ENCODE measurements at places on chromosomes 12 and 14.

GRCh38 chr14:25841226-25841625, 756.6 kb downstream of the NOVA1 start:
- no peak for DNase-seq

DNA sequence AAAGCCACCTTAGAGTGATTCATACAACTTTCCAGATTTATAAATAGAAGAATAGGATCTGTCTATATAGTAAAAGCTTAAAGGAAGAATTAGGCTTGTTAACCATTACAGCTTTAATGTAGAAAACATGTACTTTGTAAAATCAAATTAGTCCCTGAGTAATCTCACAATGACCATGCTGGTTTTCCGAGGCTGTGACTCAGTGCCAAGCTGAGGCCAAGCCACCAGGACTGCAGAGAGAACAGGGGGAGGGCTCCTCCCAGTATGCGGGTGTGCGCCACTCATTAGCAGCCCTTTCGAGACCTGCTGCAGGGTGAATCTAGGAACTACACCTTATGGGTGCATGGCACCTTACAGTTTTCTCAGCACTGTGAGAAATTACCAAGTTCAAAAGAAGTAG, 167.0 kb downstream of the EFCAB11 start:
- no peak for DNase-seq

- DNase-seq: no peak
These were observed 379.6 kb downstream of the FLRT2 start for GRCh38 chr14:85909581-85909980.

DNA sequence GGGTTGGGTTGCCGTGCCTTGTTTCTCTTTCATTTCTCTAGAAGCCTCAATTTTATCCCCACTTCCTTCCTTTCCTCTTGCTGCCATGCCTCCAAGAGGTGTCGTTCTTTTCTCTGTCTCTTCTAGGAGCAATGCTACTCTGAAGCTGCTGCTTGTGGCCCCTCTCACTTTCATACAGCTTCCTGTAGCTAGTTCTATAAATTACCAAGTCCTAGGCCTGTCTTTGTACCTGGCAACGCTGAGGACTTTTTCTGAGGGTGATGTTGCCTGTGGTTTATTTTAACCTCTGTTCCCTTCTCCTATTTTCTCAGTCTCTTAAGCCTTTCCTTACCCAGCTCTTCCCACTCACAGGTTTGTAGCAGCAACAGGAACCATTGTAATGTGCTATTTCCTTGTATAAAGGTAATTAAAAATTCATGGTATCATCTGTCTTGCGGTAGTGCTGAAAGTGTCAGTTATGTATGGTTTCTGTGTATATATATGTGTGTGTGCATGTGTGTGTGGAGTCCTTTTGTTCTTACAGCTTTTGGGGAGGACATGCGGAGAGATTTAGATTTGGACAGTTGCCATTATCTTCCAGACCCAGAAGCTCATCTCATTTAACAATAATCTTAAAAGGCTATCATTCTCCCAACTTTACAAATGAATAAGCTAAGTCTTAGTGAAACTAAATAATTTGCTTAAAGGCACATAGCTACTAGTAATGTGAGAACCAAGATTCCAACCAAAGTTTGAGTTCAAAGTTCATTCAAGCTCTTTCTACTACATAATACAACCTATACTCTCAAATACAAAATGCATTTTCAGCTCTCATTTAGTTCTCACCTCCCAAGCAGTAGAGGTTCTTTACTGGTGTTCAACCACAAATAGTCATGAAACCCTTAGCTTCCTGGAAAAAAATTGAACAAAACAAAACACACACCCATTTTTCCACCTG, 43.8 kb downstream of the DDHD1 start:
- DNase-seq: peak; percentile 68

- no peak for DNase-seq
These were observed 14.2 kb upstream of the CARMIL3 start for GRCh38 chr14:24037658-24038037.

DNA sequence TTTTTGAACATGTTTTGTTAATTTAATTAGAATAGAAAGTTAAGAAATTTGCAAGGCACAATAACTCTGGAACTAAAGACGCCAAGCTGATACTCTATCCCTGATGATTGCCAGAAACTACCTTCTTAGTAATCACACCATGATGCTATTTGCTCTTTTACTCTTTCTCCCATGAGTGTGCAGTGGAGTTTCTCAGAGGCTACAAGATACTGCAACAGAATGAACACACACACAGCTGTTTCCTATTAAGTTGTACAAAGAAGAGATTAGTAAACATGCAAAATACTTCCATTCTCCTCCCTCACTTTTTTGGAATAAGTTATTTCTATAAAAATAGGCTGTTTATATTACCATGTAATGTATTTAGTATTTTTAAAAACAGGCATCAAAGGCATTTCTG, 1367.5 kb downstream of the AACS start:
- no peak for DNase-seq

DNA sequence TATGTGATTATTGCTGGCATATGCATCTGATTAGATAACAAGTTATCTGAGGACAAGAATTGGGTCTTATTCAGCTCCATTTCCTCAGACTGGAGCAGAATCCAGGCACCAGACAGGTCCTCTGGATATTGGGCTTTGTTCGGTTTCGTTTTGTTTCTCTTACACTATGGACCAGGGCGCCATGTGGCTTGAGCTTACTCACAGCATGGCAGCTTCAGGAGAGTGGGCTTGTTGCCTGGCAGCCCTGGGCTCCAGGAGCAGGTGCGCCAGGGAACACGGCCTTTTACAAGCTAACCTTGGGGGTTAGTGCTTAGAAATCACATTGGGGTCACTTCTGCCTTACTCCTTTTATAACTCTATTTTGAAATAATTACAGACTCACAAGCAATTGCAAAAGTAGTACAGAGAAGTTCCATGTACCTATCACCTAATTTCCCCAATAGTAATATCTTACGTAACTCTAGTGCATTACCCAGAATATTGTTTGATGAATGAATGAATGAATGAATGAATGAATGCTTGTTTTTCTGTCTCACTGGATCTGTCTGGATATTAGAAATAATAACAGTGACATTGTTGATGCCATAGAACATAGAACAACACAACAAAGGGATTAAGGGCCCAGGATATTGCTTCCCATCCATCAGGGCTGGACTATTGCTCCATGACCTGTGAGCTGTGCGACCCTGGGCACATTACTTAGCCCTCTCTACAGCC, 39.0 kb downstream of the CMKLR1 start:
- DNase-seq: no peak

- DNase-seq: no peak
These were observed 210.7 kb upstream of the TMEM132C start for GRCh38 chr12:128056136-128056801.

DNA sequence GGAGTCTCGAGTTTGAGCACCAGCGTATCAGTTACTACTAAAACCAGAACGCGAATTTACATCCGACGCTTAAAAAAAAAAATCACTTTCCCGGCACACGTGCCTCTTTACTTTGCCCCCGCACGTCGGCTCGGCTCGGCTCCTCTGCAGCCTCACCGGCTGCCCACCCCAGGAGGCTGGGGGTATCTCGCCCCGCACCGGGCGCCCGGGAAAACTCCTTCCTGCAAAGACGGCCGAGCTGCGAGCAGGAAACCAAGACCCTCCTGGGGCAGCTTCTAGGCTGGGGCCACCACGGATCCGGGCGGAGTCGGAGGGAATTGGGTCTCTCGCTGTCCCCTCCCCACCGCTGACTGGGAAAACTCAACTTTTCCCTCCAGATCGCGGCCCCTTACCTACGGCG, 610 bp downstream of the VSIG10 start:
- DNase-seq: peak; percentile 46

- DNase-seq: no peak
These were observed 65.3 kb upstream of the FAM181A start for GRCh38 chr14:93861836-93862235.

DNA sequence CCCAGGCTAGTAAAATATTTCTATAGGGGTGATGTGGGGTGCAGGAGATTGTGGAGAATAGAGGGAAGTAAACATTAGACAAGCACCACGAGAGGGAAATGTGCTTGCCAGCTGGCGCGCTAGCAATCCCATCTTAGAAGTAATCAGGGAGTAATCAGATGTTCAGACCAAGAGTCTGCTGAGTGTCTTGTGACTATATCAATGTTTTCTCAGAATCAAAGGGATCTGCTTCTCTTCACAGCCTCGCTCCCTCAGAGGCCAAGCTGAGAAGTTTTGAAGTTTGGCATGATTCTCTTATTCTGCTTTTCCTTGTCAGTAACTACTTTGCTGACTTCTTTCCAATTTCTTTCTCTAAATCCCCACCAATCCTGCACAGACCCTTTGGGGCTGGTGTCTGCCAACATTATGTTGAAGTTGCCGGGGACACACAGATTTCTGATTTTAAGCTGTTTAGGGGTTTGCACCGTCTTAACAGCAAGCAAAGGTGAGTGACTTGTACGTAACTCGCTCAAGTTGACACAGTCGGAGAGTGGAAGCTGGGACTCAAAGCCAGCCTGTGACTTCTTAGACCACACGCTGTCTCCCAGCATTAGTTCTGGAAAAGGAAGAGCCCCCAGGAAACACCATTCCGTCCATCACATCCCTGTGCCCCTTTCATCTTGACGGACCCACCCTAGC, 22.0 kb upstream of the TSPAN9 start:
- no peak for DNase-seq

- DNase-seq: no peak
These were observed 163.4 kb upstream of the DDHD1 start for GRCh38 chr14:53316504-53316903.

- no peak for DNase-seq
These were observed 223.1 kb upstream of the CAND1 start for GRCh38 chr12:67046062-67046461.

GRCh38 chr12:47885012-47885501, 19.7 kb downstream of the VDR start:
- DNase-seq: peak; percentile 45

GRCh38 chr12:120610560-120610959, 29.4 kb upstream of the POP5 start:
- DNase-seq: no peak

GRCh38 chr14:23457587-23458445, 11.7 kb upstream of the NGDN start:
- no peak for DNase-seq

GRCh38 chr12:68252077-68252476, 1.3 kb downstream of the IL22 start:
- DNase-seq: no peak

- no peak for DNase-seq
These were observed 526.7 kb downstream of the FUT8 start for GRCh38 chr14:65939184-65939583.

GRCh38 chr12:89821896-89822295, 113.3 kb upstream of the ATP2B1 start:
- DNase-seq: no peak

DNA sequence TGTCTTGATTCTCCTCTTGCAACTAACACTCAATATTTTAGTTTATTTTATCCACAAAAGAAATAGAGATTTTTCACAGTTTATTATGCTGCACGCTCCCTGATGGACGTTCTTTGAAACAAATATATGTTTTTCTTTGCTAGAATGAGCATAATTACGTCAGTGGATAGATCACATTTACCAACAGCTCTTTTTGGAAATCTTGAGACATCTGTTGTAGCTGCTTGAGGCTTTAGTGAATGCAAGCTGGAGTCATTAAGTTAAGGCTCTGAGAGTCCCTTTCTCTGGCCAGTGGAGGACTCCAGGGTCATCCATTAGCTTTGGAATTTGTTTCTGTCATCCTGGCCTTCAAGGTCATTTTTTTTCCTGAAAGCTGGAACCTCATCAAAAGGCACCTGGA, 405.6 kb upstream of the TMEM132C start:
- no peak for DNase-seq

DNA sequence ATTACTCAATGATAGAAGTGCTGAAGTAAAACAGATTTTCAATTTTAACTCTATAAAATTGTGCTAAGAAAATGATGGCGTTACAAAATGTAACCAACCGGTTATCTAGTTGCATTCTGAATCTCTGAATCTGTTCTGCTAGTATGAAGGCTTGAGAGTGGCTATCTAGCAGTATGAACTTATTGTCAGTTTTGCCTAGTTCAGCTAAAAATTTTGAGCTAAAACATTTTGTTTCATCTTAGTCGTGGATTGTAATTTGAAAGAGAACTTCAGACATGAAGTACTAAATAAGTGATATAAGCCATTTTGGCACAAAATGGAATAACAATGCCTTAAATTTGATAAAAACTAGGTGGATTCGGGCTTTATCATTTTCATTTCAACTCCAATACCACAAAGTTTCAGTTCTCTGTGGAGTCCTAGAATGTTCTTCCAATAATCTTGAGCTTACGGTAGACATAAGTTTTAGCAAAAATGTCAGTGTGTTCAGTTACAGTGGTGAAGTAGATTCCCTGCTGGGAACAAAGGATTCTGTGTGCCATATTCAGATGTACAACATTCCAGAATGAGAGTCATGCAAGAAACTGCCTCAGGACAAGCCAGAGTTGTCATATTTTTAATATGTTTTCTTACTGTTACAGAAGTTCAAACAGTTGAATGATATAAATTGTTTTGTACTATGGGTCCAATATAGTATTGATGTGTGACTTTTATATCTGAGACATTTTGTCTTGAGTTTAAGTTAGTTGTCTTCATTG, 28.1 kb downstream of the ATP6V1D start:
- DNase-seq: no peak

- DNase-seq: no peak
These were observed 19.1 kb upstream of the DCP1B start for GRCh38 chr12:2023365-2023764.

DNA sequence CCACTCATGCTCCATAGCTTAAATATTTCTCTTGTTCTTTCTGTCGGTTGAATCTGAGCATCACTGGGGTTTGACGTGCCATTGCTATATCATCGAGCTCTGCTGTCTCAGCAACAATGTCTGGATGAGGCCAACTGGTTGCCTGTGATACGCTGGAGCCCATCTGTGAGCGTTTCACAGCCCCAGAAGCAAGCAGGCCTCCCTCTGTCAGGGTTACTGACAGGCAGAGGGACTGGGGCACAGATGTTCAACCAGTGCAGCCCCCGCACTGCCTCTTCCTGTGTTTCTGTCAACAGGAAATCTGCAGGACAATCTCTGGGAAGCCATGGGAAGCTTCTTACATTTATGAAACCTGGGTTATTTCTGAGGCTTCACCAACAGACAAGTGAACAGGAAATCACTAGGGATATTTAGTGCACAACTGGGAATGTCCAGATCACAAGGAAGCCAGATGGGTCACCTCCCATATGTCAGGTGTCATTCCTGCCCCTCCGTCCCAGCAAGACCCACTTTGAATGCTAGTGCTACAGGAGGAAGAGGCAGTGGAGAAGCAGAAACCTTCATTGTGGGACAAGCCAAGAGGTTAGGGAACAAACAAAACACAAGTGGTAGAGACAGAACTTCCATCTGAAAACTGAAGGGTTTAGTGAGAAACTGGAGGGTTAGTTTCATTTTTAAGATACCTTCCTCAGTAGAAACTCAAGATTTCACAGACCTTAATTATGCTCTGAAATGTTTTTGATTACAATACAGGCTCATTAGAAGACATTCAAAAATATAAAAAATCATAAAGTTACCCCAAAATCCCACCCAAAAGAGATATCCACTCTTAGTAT, 24.1 kb downstream of the DMAC2L start:
- peak; percentile 45 for DNase-seq

GRCh38 chr12:3725388-3726115, 27.4 kb downstream of the CRACR2A start:
- DNase-seq: no peak
